Endodermal cell (in vitro differentiated cells): ENCODE measurements at places on chromosomes 2 and 18. TPM values are rescaled to one million over a fixed set of nuclear protein-coding genes. Genes with fewer than 3 reads are reported as not detected.

DNA sequence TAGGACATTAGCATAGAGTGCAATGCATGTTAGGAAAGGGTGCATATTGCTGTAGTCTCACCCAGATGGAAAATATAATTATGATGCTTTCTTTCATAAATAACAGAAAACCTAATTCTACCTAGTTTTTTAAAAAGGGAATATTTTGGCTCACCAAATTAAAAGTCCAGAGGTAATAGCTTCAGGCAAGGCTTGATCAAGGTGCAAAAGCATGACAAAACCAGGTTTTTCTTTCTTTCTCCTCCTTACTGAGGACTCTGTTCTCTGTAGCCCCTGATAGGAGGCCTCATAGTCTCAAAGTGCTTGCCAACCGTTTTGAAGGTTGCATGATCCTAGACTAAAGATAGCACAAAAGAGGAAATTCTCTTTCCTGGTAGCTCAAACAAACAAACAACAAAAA is 349.9 kb downstream of the CTNNA2 start:
- DNase-seq = no peak

GRCh38 chr2:60679036-60679780 is 76.9 kb upstream of the PAPOLG start:
- no peak for DNase-seq

GRCh38 chr2:233062946-233063268 is 2.8 kb downstream of the INPP5D start:
- no peak for DNase-seq

DNA sequence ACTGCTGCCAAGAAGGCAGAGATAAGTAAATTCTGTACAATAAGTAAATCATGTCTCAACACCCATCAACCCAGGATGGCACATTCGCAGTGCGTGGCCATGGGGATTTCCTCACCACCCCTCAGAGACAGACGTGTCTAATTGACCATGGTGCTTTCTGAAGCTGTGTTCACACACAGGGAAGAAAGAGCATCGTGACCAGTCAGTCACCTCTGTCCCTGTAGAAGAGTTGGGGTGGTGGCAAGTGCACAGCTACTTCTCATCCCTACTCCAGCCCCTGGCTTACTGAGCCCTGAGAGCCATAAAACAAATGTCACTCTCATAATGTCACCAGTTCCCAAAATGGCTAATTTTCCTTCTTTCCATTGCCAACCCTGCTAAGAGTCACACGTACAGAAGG is 31.3 kb upstream of the MLPH start:
- no peak for DNase-seq

GRCh38 chr2:100012561-100012960 is 129.8 kb downstream of the AFF3 start:
- DNase-seq = no peak

GRCh38 chr2:149841396-149841795 is 253.8 kb upstream of the MMADHC start:
- no peak for DNase-seq

DNA sequence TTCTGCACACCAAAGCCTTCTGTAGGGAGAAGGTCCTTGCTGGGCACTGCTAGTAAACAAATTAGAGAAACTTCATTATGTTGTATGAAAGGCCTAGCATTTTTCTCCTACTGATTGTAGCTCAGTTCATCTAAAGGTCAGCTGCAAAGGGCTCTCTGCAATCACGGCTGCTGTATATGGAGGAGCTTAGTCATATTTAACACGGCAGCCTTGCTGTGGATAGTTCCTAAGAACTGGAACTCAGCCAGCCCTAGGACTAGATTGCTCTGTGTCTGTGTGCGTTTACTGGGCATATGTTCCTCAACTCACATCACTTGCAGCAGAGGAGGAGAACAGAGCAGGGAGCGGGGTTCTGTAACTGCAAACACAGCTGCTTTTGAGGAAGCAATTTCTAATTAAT is 1103.9 kb upstream of the KLHL29 start:
- no peak for DNase-seq

DNA sequence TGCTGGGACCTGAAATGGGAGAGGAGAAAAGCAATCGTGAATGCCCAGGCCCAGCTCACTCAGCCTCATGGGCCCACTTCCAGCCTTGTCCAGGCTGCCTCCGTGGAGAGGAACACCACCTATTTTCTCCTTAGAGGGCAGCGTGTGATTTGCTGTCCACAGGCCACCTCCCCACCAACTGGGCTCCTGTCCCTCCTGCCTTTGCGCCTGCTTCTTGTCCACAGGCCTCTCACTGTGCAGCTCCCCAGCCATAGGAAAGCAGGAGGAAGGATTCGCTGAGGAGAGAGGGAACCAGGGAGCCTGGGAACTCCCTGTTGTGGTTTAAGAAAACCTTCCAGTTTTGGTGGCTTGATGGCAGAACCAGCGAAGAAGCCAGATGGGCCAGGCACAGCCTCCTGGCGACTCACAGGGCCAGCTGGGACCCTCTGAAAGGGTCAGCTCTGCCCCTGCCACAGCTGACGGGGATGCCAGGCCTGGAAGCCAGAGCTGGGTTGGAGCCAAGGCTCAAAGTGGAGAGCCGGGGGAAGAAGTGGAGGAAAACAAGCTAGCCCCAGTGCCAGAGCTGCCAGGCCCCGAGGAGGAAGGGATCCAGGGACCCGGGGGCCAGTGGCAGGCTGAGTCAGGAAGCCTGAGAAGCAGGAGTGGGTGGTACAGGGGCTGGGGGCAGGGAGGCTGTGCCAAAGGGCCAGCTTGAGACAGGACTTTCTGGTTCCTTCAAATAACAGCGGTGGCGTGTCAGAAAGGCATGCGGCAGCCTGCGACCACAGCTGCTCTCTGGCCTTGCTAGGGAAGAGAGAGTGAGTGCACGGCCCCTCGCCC is 9.9 kb downstream of the TMBIM1 start:
- DNase-seq = no peak

GRCh38 chr2:136034629-136035028 is 49.2 kb upstream of the DARS1 start:
- no peak for DNase-seq

The COL4A3 gene
- total RNA-seq = 1.4 to 2.0 TPM (median 1.7 TPM) in 3 replicates

DNA sequence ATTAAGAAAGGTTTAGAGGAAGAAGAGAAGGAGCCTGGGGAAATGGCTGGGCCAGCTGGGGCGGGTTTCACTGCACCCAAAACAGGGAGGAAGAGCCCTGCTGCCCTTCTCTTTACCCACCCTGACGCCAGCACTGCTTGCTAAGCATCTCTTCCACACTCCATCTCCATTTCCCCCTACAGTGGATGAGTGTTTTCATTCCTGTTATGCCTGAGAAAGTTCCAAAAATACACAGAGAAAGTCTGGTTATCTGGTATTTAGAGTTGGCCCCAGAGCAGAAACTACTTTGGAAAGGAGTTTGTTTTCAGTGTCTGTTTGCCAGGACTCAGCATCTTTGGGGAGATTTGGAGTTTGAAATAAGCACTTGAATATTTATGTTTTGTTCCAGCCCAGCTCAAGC is 451.0 kb downstream of the SLC4A3 start:
- DNase-seq = no peak

The CRYGD gene
- 1.1 TPM in 1 of 3 replicates, not detected in the others for total RNA-seq

DNA sequence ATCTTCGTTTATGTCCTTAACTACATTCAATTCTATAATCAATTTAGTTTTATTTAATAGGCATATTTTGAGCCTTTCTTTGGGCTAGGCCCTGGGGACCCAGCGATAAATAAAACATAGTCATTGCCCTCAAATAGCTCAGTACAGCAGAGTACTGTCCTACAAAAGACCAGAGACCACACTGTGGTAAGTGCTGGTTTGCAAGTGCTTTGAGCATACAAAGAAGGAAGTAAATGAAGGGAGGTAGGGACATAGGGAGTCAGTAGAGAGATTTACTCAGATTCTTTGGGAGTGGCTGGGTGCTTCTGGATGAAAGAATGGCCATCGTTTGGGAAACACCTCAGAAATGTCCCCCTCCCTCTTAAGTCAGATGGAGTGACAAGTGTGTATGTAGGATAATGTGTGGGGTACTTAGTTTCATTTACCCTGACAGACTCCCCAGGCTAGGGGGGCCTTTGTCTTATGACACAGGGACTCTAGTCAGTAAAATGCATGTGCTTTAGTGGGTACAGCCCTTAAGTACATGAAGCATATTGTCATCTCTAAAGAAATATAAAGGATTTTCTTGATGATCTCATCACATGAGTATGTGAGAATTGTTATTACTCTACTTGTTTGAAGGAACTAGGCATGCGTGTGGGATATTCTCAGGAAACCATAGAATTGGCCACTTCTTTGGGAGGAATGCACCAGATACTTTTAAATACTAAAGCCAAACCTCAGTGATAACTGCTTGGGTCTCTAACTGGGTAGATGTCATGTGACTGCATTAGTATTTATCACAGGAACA is 35.1 kb downstream of the MAPRE2 start:
- DNase-seq = no peak

The G6PC2 gene
- not detected in 2 replicates for total RNA-seq

DNA sequence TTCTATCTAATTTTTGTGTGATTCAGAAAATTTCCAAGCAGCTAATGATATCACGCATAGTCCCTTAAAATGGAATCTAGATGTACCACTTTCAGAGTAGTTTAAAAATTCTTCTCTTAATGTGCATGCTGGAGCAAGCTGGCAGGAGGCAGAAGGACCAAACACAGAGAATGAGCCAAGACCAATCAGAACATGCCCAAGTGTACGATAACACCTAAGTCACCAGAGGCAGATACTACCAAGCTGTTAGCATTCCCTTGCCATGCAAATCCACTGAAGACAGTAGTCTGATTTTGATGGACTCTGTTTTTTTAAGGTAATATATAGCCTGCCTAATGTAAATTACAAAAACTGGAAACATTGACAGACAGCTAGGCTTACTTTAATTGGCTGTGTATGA is 109.3 kb downstream of the DNAH7 start:
- DNase-seq = no peak

The R3HDM1 gene
- 49.8 and 52.6 TPM in 2 replicates for total RNA-seq

- DNase-seq = no peak
Observed at GRCh38 chr2:52498077-52498750, 1269.4 kb upstream of the CHAC2 start.

DNA sequence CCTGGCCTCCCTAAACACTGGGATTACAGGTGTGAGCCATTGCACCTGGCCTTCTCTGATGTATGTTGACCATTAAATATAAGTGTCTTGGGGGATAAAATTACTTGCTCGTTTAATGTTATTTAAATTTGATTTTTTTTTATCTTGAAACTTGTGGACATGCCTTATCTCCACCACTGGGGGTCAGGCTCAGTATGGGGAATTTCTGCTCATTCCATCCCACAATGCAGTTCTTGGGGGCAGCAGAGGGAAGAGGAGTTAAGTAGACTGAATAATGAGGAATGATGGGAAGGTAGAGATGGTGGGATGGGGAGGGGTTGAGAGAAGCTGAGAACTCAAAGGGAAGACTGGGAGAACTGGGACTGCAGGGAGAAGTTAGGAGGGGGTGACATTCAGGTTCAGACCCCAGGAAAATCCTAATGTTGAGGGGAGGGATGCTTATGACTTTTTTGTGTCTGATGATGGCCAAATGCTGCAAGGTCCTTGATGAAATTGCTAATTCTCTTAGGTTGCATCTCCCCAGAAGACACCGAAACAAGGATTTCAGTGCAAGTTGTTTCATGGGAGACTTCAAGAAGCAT is 174.2 kb downstream of the MIB1 start:
- DNase-seq = peak; percentile 81

- no peak for DNase-seq
Observed at GRCh38 chr2:108630567-108631405, 88.5 kb upstream of the RANBP2 start.

DNA sequence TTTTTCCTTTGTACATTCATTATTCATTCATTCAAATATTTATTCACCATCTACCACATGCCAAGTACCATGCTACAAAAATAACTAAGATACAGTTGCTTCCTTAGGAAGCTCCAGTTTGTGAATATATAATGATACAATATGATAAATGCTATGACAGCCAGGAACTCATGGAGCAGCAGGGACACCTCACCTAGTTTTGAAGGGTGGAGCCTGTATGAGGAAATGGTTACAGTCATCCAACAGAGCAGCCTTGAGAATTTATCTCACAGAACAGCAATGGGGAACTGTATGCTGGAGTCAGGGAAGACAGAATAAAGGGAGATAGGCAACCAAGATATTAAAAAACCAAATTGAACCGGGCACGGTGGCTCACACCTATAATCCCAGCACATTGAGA is 124.0 kb downstream of the OSBPL1A start:
- DNase-seq = no peak

DNA sequence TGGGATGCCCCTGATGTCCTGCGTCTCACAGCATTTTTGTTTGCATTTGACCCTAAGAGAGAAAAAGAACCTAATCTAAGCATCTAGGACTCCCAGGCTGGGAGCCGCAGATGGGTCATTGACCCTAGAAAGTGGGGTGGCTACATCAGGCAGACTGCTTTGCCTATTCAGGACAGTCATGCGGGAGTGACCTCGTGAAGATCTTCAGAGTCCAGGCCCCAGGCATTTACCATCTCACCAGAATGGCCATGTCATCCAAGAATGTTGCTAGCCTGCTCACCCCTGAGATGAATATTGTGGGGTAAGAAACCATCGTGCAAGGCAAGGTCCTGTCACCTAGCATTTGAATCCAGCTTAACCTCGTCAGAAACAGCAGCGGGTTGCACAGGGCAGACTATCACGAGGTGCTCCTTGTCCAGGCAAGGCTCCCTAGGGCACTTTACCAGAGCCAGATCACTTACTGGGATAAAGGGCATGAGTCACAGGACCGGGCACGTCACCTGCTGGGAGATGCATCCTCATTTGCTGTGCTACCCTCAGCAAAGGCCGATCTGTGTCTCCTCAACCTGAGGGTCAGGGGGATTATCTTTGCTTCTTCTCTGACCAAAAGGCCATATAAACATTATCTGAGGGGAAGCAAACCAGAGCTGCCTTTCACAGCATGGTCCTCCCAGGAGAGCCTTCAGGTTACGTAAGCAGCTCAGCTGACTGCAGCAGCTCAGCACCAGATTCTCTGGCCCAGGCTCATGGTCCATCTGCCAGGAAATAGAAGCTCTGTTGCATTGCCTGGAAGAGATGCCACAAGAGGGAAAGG is 162.3 kb downstream of the ACKR3 start:
- no peak for DNase-seq

DNA sequence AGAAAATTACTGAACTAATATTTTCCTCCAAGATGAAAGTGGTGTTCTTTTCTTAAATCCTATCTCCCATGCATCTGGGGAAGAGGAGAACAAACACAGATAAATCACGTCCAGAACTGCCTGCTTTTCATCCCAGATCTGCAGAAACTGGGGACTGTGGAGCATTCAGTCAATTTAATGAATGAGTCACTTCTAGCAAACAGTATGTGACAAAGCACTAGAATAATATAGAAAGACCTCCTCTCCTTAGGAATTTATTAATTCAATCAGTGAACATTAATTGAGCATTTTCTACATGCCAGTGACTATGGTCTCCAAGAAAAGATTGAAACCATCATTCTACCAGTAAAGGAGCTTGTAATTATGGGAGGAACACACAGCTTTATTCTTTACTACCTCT is 693.4 kb upstream of the ID2 start:
- no peak for DNase-seq
